ENCODE measurements at places on chromosomes 3 and 15.

DNA sequence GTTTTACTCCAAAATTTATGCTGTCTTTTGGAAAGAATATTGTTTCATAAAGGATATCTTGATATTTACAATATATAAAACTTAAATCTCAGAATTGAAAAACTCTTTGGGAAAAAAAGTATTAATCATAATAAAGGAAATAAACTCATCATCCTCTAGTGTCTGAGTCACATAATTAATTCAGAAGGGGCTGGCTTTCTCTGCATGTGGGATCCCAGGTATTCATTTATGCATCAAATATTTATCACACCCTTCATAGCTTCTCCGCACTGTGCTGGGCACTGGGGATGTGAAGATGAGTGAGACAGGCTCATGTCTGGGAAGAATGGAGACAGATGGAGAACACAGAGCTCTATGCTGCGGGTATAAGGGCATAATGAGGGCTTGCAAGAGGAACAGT is 65.6 kb downstream of the CCNL1 start:
- DNase-seq, result no peak

- no peak for DNase-seq
Observed at GRCh38 chr3:141894524-141895176, 18.2 kb downstream of the ATP1B3 start.

GRCh38 chr15:32887090-32887489 is 169.3 kb downstream of the GREM1 start:
- DNase-seq, result no peak

GRCh38 chr3:172536505-172536904 is 13.3 kb upstream of the TNFSF10 start:
- DNase-seq, result no peak

- no peak for DNase-seq
Observed at GRCh38 chr3:123053107-123053506, 13.7 kb upstream of the PDIA5 start.

DNA sequence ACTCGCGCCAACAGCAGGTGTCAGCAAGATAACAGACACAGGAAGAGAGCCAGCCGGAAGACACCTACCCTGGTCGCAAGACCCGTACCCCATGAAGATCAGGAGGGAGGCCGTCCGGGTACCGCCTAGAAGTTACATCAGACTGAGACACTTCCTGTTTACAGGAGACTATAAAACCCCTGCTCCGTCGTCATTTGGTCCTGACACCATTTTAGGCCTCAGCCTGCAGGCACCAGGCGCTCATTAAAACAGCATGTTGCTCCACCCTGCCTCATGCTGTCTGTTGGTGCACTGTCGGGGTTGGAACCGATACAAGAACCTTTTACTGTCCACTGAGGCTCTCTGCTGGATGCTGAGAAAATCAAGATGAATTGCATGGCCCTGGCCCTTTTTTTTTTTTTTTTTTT is 15.6 kb upstream of the PRTG start:
- DNase-seq, result no peak

- peak; percentile 56 for DNase-seq
Observed at GRCh38 chr3:160707187-160707794, 30.3 kb downstream of the ARL14 start.

GRCh38 chr3:173958805-173959204 is 561.3 kb downstream of the NLGN1 start:
- no peak for DNase-seq
